ENCODE measurements at places on chromosomes 6 and 20. TPM values are rescaled to one million over a fixed set of nuclear protein-coding genes. Genes with fewer than 3 reads are reported as not detected.

GRCh38 chr20:37435607-37436006 lies 85.4 kb upstream of the NNAT start:
- DNase-seq = no peak

- no peak for DNase-seq
Observed at GRCh38 chr20:48531505-48531904, 296.3 kb downstream of the PREX1 start.

DNA sequence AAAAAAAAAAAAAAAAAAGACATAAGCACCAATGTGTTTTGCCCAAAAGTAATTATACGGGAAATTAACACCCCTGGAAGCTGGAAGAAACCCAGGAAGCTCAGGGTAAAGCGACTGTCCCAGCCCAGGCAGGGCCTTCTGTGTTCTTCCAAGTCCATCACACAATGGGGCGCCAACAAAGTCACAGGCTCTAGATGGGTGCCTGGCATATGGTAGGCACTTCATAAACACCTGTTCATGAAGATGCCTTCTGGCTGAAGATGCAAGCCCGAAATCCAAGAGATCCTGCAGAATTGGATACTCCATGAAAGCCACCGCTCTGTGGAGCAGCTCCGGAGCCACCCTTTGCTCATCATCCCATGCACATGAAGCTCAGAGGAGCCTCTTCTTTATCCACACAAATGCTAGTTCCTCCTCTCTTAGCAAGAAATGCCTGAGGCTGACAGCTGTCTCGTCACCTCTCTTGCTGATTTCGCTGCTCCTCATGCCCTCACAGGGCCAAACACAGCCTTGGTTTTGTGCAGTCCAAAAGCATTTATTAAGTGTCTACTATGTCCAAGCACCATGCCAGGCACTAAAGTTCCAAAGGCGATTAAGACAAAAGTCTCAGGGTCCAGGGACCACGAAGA lies 76.6 kb downstream of the TRERF1 start:
- no peak for DNase-seq

- no peak for DNase-seq
Observed at GRCh38 chr6:154187203-154187602, 148.2 kb downstream of the OPRM1 start.

The SYCP2 gene
- 2.2 TPM for total RNA-seq

DNA sequence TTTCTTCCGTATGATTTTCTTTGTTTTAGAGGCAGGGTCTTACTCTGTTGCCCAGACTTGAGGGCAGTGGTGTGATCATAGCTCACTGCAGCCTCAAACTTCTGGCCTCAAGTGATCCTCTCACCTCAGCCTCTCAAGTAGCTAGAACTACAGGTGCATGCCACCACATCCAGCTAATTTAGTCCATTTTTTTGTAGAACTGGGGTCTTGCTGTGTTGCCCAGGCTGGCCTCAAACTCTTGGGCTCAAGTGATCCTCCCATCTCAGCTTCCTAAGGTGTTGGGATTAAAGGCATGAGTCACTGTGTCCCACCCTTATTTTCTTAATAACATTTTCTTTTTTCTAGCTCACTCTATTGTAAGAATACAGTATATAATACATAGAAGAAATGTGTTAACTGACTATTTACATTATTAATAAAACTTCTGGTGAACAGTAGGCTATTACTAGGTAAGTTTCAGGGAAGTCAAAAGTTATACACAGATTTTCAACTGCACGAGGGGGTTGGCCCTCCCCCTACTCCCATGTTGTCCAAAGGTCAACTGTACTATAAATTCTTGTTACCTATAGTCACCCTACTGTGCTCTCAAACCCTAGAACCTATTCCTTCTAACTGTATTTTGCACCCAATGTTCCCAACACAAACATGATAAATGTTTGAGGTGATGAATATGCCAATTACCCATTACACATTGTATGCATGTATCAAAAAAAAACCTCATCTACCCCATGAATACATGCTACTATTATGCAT lies 56.3 kb downstream of the PXDC1 start:
- no peak for DNase-seq

DNA sequence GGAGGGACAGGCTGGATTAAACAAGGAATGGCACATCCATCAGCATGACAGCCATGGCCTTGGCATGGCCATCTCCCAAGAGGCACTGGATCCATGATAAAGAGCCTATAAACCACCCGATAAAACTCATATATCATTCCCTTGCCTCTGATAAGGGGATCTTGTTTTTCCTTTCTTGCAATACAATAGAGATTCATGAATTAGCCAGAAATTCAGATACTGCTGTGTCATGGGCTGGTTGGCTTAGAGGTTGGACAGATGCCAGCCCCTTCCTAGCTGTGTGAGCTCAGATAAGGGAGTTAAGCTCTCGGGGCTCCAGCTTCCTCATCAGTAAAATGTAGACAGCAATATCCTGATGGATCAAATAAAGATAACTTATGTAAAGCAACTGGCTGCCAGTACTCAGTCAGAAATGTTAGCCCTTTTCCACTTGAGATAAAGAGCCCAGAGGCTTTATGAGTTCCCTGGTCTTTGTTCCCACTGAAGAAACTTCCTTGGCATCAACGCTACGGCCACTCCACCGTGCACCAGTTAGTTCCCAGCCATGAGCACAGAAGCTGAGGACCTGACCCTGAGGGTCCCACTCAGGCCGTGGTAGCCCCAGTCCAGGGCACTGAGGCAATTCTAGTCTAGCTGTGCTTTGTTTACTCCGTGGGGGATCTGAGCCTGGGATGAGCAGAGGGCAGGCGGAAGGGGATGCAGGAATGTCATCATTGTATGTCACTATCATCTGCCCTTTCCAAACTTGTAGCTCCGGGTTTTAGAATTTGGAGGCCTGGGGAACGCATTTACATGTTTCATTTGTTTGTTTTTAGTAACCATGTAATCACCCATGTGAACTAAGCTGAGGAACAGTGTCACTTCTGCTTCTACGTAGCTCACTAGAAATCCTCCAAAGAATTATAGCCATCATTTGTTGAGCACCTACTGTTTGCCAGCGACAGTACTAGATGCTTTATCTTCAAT lies 67.2 kb upstream of the TBC1D7 start:
- peak; percentile 88 for DNase-seq

The AGER gene
- 5.7 TPM for total RNA-seq

Data from mesenteric fat pad (tissue), 1 donor.